ENCODE measurements at places on chromosomes 3 and 15.

- DNase-seq: no peak
Observed at GRCh38 chr15:78291698-78292097, 7.7 kb downstream of the SKIC8 start.

- DNase-seq: no peak
Observed at GRCh38 chr3:104461431-104461830, 905.3 kb upstream of the ALCAM start.

DNA sequence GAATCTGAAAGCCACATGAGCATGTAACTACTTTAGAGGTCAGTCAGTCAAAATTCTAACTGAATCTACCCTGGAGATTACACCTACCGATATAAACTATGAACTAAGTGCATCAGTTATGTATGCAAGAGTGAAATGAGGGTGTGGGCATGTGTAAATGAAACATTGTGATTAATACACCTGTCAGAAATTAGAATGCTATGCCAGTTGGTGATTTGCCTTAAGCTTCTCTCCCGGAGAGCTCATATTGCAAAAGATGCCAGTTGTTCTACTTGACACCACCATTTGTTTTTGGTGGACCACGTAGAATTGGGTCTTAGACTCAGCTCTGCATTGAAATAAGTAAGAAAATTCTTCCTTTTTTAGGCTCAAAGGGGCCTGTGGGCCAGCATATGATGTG lies 91.0 kb upstream of the KBTBD8 start:
- no peak for DNase-seq

GRCh38 chr3:62201438-62202035 lies 171.8 kb downstream of the FEZF2 start:
- DNase-seq: no peak

- DNase-seq: no peak
Observed at GRCh38 chr3:60160822-60161748, 1090.2 kb downstream of the FHIT start.

GRCh38 chr3:115922681-115923347 lies 299.5 kb downstream of the GAP43 start:
- no peak for DNase-seq

DNA sequence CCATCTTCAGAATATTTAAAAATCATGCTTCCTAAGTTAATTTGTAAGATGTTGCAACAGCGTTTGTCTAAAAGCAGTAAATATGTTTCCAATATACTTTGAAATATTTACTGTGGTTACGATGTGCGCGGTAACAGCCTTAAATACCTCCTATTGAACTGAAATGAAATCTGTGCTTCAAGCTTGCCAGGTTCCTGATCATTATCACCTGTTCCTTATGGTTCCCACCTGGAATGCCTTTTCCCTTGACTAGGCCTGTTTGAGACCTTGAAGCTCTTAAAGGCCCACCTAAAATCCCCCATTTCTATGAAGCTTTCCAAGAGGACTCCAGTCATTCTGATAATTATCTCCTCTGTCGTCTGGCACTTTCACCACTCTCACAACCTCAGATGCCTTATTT lies 146.7 kb downstream of the NAALADL2 start:
- DNase-seq: no peak

GRCh38 chr3:136672457-136672856 lies 79.7 kb downstream of the STAG1 start:
- DNase-seq: no peak
